Subcutaneous adipose tissue (tissue), 4 donors: ENCODE measurements at places on chromosomes 13 and 19. TPM values are rescaled to one million over a fixed set of nuclear protein-coding genes. Genes with fewer than 3 reads are reported as not detected.

PCDH17 gene
- total RNA-seq: 2.3 TPM

LGI4 gene
- 29.9 TPM for total RNA-seq

ZNF763 gene
- total RNA-seq: 3.2 TPM

LACC1 gene
- 17.3 TPM for total RNA-seq

PEX11G gene
- total RNA-seq: 4.2 TPM

NPHS1 gene
- total RNA-seq: not detected

TPTE2 gene
- total RNA-seq: not detected

APOE gene
- 212 TPM for total RNA-seq

MBD3L2 gene
- total RNA-seq: not detected

KLHL1 gene
- total RNA-seq: not detected

TMC4 gene
- not detected for total RNA-seq

CBLC gene
- total RNA-seq: not detected

SACS gene
- total RNA-seq: 20.9 TPM

FFAR3 gene
- total RNA-seq: 1.1 TPM

FAM124A gene
- 3.2 TPM for total RNA-seq

KIR2DL1 gene
- total RNA-seq: not detected

SPACA4 gene
- total RNA-seq: not detected

UBAC2 gene
- 73.3 TPM for total RNA-seq

SCN1B gene
- 18.1 TPM for total RNA-seq

TMEM59L gene
- 0.34 TPM for total RNA-seq

CCDC97 gene
- total RNA-seq: 14.3 TPM

ALG5 gene
- 54.8 TPM for total RNA-seq

CEACAM3 gene
- total RNA-seq: not detected

ENOX1 gene
- 4.7 TPM for total RNA-seq

GATAD2A gene
- total RNA-seq: 32.0 TPM

PCDH9 gene
- 28.4 TPM for total RNA-seq

ZNF837 gene
- total RNA-seq: 0.65 TPM

ZSCAN1 gene
- total RNA-seq: not detected
